ENCODE measurements at places on chromosomes 3 and 15.

DNA sequence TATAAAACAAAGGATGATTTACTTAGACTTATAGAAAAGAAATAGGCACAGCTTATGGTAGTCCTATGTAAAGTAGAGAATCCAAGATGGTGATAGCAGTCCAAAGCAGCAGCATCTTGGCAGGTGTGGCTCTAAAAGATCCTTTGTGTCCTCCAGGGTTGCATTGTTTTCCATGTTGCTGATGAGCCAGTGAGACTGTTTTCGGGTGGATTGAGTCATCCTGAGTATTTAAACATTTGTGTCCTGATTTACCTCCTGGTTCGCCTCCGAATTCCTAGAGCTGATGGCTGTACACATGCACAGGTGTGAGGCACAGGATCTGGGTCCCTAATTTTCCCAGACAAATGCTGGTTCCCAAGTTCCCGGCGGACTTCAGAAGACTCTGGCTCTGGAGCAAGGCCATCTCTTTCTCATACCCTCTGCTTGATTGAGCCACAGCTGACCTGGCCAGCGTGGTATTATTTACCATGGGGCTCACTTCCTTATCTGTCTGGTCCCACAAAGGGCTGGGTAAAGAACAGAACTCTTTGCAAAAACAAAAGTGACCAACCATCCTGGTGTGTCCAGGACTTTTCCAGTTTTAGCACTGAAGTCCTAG lies 51.0 kb downstream of the ARNT2 start:
- no peak for DNase-seq

DNA sequence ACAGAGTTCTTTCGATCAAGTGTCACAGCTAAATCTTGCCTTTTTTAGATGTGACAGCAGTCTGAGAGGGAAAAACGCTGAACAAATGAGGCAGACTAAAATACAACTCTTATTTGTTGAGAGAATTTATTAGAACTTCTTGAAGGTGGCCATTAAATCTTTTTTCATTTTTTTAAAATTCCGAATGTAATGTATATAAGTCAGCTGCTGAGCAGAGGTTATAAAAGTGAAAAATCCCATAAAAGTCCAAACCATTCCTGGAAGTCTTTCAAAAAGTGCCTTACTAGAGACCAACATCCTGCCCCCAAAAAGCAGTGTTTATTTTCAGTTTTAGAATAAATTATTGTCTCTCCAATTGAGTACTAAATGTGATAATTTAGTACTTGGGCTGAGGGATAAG lies 3.1 kb downstream of the TSEN2 start:
- no peak for DNase-seq

DNA sequence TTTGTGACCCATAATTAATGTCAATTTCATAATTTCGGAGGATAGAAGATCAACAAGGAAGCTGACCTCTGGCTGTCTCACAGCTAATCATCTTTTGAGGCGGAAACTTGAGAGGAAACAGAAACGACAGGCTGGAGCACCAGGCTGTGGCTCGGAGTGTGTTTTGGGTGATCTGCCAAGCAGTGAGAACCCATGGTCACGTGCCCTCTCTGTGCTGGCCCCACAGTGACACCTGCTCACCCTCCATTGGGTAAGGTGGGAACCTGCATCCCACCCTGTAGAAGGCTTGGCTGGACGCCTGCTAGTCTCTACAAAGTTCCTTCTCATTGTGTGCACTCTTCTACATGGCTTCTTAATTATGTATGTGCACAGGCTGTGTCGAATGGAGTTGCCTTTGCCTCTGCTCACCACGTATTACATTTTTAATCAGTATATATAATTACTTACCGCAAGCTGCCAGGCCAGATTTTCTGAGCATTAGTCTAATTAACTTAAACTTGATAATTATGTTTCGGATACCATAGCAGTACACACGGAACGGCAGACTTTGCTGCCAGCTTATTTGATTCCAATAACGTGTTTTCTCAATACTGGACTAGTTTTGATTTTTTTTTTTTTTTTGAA lies 719.4 kb upstream of the CFAP20DC start:
- no peak for DNase-seq

- DNase-seq: no peak
Observed at GRCh38 chr3:57091521-57092273, 31.2 kb downstream of the SPATA12 start.

DNA sequence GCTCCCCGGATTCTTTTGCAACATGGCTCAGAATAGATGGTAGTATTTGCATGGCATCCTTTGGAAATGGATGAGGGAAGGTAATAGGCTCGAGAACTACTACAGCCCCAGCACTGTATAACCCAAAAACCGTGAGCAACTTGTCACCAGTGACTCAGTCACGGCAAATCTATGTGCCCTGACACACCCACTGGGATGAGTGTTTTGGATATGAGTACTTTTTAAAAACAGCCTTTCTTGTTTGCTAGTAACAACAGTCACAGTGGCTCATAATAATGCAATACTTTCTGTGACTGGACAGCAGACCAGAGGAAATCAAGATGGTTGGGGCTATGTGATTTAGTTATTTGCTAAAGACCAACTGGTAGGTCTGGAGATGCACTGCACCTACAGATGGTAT lies 299.6 kb downstream of the ULK4 start:
- DNase-seq: no peak

GRCh38 chr3:172186607-172187006 lies 147.2 kb downstream of the FNDC3B start:
- no peak for DNase-seq

- no peak for DNase-seq
Observed at GRCh38 chr3:162534431-162534830, 1037.8 kb downstream of the OTOL1 start.

GRCh38 chr15:58523634-58524033 lies 91.8 kb downstream of the LIPC start:
- no peak for DNase-seq

GRCh38 chr15:84761607-84762131 lies 13.3 kb downstream of the ZNF592 start:
- peak; percentile 42 for DNase-seq

GRCh38 chr15:79310985-79311900 lies at the start of gene TMED3:
TSS of gene TMED3 (plus strand) at chr15:79311112. CDS start at chr15:79311250, 138 bp downstream.
- peak; percentile 91 for DNase-seq

- DNase-seq: no peak
Observed at GRCh38 chr3:137554242-137554641, 209.9 kb upstream of the SOX14 start.

GRCh38 chr3:5047764-5048419 lies 68.7 kb downstream of the BHLHE40 start:
- DNase-seq: peak; percentile 83

- no peak for DNase-seq
Observed at GRCh38 chr3:69941037-69941436, 58.5 kb upstream of the SAMMSON start.

DNA sequence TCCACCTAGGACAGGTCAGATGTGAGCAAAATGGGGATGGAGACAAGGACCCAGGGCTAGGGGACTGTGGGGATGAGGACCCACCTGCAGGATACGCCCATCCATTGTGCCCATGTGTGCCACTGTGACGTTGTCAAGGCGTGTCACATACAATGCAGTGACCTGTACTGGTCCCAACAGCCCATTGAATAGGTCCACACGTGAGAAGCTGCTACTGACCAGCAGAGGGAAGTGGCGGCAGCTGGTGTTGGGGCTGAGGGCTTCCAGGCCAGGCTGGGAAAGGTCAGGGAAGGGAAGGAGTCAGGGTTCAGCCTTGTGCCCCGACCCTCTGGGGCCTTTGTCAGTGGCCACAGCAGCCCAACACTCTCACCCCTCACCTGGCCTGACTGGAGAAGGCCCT lies 4.7 kb downstream of the MST1R start:
- no peak for DNase-seq

DNA sequence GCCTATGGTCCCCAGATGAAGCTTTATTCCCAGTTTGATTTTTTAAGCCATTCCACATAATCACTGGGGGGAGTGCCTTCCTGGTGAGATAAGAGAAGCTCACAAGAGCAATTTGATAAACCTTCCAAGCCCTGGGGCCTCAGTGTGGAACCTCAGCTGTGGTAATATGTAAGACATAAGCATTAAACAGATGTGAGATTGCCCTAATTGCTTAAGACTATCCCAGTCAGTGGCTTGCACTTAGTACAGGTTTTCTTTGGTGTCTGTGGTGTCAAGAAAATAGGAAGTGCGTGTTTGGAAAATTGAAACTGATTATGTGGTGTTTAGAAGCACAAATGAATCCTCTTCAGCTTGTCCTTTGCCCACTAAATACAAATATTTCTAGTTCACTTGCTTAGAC lies 54.3 kb downstream of the LRRN1 start:
- no peak for DNase-seq

DNA sequence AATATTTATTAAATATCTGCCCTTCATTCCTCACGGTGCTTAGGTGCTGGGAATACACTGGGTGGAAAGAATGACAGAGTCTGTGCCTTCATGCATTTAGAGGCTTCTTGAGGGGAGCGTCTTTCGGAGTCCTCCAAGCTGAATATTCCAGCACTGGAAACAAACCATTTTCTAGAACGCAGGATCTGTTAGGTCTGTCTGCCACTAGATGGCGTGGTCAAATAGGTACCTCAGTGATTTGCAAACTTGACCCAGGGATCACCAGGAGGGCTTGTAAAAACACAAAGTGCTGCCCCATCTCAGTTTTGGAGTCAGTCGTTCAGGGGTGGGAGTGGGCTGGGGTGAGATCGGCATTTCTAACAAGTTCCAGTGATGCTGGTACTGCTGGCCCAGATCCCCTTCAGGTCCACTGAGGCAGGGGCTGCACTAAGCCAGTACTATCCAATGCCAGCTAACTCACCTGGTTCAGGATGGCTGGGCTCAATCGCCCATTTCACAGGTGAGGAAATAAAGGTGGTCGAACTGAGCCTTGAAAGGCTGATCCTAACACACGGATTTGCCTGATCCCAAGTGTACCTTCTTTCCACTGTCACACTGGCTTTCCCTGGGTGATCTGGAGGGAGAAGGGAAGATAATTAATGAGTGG lies 14.8 kb downstream of the ARNT2 start:
- peak; percentile 37 for DNase-seq

GRCh38 chr3:130894130-130894985 lies 474 bp downstream of the ATP2C1 start:
- peak; percentile 51 for DNase-seq

- peak; percentile 15 for DNase-seq
Observed at GRCh38 chr3:10192953-10193691, 28.4 kb downstream of the IRAK2 start.

DNA sequence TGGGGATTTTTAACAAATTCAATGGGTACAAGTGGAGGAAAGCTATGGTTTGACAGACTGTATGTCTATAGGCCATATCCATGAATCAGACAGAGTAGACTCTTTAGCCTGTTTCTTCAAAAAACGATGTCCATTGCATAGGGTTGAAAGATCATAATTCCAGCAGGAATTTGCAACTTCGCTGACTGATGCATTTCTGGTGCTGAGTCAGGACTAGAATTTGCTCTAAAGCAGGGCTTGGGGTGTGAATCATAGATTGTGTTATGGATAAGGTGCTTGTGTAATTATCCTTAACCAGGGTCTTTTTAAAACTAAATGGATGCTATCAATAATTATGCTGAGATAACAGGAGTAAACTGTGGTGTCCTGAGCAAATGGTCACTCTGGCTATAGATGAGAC lies 200.4 kb upstream of the TBC1D5 start:
- no peak for DNase-seq

DNA sequence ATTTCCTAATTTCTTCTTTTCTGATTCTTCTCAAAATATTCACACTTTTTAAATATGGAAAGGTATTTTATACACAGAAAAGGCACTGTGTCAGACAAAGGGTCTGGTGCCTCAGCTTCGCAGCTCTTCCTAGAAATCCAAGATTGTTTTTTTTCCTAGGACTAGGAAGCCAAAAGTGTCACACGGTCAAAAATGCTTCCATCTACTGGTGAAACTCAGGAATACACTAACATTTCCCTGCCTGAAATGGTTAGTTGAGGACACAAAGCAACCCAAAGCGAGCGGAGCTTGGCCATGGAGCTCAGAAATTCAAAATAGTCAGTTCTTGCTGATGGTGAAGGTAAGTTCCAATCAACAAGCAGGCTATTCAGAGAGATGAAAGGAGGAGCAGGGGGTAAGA lies 426.5 kb upstream of the RASGRP1 start:
- peak; percentile 8 for DNase-seq

GRCh38 chr15:40081691-40082194 lies 26.9 kb downstream of the BMF start:
- peak; percentile 62 for DNase-seq

DNA sequence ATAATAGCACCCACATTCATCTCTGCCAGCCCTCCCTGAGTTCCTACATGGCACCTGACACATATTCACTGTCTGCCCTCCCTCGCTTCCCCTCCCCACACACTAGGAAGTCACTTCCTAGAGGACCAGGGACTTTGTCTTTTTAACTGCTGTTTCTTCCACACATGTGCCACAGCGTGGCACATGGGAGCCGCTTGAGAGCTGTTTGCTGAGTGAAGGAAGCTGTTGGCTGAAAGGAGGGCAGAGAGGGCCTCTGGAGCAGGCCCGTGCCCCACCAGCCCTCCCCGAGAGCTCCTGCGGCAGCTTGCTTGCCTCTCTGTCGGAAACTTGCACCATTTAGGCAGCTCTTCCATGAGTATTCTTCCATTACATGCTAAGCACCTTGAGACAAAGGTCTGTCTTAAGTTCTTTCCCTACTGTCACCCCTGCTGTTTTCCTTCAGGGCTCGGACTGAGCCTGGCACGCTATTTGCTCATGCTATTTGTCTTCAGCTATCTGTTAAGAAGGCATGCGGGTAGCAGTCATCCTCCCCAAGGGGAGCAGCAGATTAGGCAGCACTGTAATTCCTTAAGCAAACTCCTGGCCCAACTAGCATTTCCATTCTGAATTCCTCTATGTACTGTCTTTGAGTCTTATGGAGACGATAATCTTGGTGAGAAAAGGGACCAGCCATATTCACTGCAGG lies 72.2 kb downstream of the CACNA1D start:
- no peak for DNase-seq

- DNase-seq: no peak
Observed at GRCh38 chr3:116806351-116806750, 96.8 kb downstream of the TUSC7 start.

DNA sequence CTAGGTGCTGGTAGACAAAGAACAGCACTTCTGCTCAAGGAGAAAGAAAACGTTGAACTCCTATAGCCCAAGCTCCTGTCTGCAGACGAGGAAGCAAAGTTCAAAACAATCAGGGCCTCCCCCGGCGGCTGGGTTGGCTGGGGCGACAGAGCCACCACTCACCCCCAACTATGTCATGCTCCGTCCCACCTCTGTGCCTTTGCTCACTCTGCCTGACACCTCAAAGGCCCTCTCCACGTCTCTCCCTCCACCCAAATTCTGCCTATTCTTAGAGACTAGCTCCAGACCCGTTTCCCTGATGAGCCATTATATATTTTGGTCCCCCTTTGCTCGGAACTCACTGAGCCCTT lies 304.3 kb downstream of the TLE3 start:
- DNase-seq: no peak

GRCh38 chr15:75641603-75642002 lies 1.6 kb upstream of the IMP3 start:
- no peak for DNase-seq

Data from WERI-Rb-1 (cell line).